ENCODE measurements at places on chromosomes 6 and 20. TPM values are rescaled to one million over a fixed set of nuclear protein-coding genes. Genes with fewer than 3 reads are reported as not detected.

GRCh38 chr6:42572523-42572922 is 8.7 kb downstream of the UBR2 start:
- H3K4me3 ChIP-seq = no peak overlapping the region
- no peaks in the 10 kb centered on the region for H3K27me3 ChIP-seq
- H3K4me1 ChIP-seq = no peaks in the 10 kb centered on the region
- no peak for DNase-seq
- no peak overlapping the region for H3K27ac ChIP-seq
- H3K36me3 ChIP-seq = no peaks in the 10 kb centered on the region

DNA sequence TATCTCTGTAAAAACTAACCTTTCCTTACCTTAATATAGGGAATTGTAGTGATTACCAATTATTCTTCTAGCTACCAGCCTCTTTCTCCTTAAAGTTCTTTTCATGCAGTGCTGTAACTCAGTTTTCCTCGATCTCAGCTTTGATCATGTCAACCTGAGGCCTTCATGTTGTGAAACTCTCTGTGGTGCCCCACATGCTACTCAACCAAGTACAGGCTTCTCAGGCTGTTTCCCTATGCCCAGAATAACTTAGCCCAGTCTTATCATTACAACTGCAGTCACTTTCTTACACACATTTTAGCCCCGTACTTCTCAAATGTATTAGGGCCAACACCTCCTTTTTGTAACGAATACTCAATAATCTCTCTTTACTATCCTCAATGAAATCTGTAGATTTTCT is 90.1 kb upstream of the SUPT3H start:
- no peaks in the 10 kb centered on the region for H3K27me3 ChIP-seq
- H3K27ac ChIP-seq = no peak overlapping the region
- H3K36me3 ChIP-seq = no peaks in the 10 kb centered on the region
- no peak for DNase-seq
- H3K4me1 ChIP-seq = no peaks in the 10 kb centered on the region

- DNase-seq = no peak
- H3K36me3 ChIP-seq = no peaks in the 10 kb centered on the region
- no peak overlapping the region for H3K4me3 ChIP-seq
- H3K4me1 ChIP-seq = no peaks in the 10 kb centered on the region
- no peaks in the 10 kb centered on the region for H3K27me3 ChIP-seq
- no peak overlapping the region for H3K27ac ChIP-seq
Measured at GRCh38 chr6:83978324-83978734, 55.2 kb upstream of the MRAP2 start.

GRCh38 chr20:63955281-63955826 is 862 bp downstream of the UCKL1 start:
- H3K4me1 ChIP-seq = peaks cover 24% of the 10 kb centered on the region
- no peaks in the 10 kb centered on the region for H3K27me3 ChIP-seq
- no peaks in the 10 kb centered on the region for H3K36me3 ChIP-seq
- DNase-seq = no peak
- H3K27ac ChIP-seq = peak overlapping the region; percentile 94

DNA sequence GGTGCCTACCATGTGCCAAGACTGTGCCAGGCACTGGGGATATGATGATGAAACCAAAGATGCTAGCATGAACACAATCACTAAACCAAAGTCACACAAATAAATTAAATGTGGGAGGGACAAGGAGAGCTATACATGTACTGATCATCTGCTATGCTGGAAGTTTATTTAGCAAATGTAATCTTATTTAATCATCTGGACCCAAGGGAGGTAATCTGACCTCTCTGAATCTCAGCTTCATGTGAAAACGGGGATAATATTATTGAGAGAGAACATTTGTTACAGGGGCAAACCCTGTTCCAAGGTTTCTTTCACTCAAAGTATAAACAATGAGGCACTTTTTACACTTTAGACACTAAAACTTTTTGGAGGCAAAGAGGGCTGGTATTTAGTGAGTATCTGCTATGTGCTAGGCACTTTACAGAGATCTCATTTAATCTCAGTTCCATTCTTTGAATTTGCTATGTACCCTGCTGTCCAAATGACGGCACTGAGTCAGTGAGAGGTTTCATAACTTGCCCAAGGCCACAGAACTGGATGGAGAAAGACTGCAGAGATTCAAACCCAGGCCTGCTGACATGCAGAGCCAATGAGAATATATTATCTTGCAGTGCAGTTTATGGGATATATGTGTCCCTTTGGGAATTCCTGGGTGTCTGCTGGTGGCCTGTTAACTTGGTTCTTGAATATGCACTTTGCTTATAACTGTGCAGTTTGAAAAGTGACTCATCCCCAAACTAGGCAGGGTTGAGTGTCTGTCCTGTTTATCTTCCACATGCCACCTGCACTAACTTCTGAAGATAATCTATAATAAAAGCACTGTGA is 3.3 kb upstream of the ASXL1 start:
- no peaks in the 10 kb centered on the region for H3K36me3 ChIP-seq
- peaks cover 24% of the 10 kb centered on the region for H3K4me1 ChIP-seq
- no peak overlapping the region for H3K4me3 ChIP-seq
- no peaks in the 10 kb centered on the region for H3K27me3 ChIP-seq
- H3K27ac ChIP-seq = peak overlapping the region; percentile 93

Gene NMBR
- not detected for polyA plus RNA-seq

DNA sequence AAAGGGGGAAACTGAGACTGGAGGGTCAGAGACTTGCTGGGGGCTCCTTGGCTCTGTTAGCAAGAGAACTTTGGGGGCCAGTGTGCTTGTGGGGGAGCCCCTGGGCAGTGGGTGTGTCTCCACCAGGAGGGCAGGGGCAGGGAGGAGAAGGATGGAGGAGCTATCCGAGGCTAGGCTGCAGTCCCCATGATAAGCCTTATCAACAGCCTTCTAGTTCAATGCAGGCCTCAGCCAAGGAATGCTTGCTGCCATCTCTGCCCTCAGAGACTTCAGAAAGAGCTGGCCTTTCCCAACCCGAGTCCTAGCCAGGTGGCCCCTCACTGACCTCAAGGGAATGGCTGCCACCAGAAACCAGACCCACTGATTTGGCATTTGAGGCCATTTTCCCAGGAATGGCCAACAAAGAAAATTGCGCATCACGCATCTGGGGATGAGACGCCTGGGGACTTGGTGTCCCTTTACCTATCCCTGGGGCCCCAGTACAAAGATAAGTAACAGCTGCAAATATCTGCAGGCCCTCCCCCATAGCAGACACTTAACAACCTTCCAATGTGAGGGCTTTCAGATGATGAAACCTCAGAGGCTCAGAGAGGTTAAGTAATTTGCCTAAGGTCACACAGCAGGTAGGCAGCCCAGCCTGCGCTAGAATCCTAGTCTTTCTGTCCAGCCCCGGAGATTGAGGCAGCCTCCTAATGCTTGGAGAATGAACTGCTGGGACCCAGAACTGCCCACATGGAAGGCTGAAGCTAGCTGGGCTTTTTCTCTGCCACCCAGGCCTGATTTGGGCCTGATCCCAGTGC is 4.9 kb downstream of the TGM2 start:
- H3K27ac ChIP-seq = no peak overlapping the region
- H3K27me3 ChIP-seq = no peaks in the 10 kb centered on the region
- H3K4me3 ChIP-seq = no peak overlapping the region
- peaks cover 18% of the 10 kb centered on the region for H3K4me1 ChIP-seq

- H3K27me3 ChIP-seq = no peaks in the 10 kb centered on the region
- no peak for DNase-seq
- H3K4me1 ChIP-seq = no peaks in the 10 kb centered on the region
- H3K36me3 ChIP-seq = no peaks in the 10 kb centered on the region
- no peak overlapping the region for H3K4me3 ChIP-seq
Measured at GRCh38 chr6:91428953-91429560, 842.2 kb upstream of the MAP3K7 start.

Gene CTCFL
- 0.08 TPM for polyA plus RNA-seq

- H3K27me3 ChIP-seq = no peaks in the 10 kb centered on the region
- peaks cover 12% of the 10 kb centered on the region for H3K4me1 ChIP-seq
- no peak overlapping the region for H3K27ac ChIP-seq
Measured at GRCh38 chr6:7615611-7616383, 25.8 kb downstream of the SNRNP48 start.
